Esophagus mucosa (tissue), 1 donor: ENCODE measurements at places on chromosomes 1 and 21. TPM values are rescaled to one million over a fixed set of nuclear protein-coding genes. Genes with fewer than 3 reads are reported as not detected.

DNA sequence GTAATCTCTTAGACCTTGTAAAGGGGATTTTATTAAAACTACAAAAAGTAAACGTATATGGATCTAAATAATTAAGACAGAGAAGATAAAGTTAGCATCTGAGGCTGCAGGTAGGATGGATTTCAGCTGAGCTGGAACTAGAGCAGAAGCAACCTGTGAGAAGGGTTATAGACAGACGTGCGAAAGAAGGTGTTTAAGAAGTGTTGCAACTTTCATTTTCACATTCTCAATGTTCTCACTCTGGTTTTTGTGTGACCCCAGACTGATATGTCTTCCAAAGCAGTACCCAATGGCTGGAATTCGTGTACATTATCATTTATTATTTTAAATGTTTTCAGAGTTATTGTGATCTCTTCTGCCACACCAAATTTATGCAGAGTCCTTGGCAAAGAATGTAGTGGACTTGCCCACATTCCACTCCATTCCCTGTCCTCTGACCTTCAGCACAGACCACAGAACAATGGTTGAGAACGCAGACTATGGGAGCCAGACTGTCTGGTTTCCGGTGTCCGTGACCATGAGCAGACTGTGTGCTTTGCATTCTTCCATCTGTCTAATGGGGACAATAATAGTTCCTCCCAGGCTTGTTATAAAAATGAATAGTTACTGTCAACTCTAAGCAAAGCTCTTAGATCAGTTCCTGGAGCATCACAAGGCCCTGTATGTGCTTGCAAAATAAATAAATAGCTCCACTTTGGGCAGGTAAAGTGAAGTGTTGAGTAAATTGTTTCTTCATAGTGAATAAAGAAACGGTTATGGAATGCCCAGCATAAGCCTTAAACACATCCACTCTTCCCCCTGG lies 140.6 kb upstream of the SAMSN1 start:
- ATAC-seq: peak; percentile 47

GRCh38 chr1:83102630-83103071 lies 896.3 kb downstream of the TTLL7 start:
- no peak for ATAC-seq

GRCh38 chr1:167871331-167871730 lies 42.6 kb downstream of the ADCY10 start:
- no peak for ATAC-seq

Gene CD1D
- total RNA-seq: 0.44 TPM

Gene DDAH1
- total RNA-seq: 11.4 TPM

Gene CD52
- 7.5 TPM for total RNA-seq
